ENCODE measurements at places on chromosomes 12 and 14.

DNA sequence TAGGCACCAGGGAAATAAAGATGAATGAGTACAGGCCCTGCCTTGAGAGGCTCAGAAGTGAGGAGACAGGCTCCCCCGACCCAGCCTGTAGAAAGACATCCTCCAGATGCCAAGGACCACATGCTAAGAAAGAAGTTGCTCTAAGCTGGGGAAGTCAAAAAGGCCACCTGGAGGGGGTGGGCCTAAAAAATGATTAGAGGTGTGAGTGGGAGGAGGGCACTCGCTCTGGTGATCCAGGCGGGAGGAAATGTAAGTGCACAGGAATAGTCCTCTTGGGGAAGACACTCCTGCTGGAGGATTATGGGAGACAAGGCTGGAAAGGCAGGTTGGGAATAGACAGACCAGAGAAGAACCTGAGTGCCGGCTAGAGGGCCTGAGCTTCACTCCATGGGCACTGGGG is 32.2 kb downstream of the SMUG1 start:
- no peak for DNase-seq

DNA sequence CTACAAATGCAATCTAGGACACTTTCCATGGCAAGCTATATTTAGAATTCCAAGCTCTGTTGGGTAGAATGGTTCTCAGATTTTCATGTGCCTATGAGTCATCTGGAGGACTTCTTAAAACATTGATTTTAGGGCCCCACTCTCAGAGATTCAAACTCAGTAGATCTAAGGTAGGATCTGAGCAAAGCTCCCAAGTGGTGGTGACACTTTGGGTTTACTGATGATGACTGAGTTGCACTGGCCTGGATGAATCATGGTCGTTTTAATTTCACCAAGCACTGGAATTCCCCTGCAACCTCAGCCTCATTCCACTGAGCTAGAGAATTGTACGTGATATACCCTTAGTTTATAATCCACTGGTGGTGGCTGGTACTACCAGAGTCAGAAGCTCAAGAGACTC is 86.5 kb downstream of the PPM1H start:
- DNase-seq: no peak

- no peak for DNase-seq
Measured at GRCh38 chr12:7751394-7751793, 4.2 kb upstream of the CLEC4C start.

GRCh38 chr12:33703221-33703620 is 263.6 kb upstream of the SYT10 start:
- no peak for DNase-seq

DNA sequence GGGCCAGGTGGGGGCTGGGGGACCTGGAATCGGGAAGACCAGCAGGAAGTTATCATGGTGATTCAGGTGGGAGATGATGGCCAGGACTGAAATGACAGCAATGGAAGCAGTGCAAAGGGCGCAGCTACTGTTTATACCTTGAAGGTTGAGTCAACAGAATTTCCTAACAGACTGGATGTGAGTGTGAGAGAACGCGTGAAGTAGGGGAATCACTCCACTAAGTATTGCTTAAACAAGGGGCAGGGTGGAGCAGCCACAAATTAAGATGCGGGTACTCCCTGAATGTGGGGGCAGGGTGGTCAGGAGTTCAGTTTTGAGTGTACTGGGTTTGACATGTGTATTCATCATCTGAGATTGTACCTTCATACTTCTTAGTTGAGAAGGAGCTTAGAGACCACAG is 45.1 kb downstream of the MYF5 start:
- DNase-seq: no peak

DNA sequence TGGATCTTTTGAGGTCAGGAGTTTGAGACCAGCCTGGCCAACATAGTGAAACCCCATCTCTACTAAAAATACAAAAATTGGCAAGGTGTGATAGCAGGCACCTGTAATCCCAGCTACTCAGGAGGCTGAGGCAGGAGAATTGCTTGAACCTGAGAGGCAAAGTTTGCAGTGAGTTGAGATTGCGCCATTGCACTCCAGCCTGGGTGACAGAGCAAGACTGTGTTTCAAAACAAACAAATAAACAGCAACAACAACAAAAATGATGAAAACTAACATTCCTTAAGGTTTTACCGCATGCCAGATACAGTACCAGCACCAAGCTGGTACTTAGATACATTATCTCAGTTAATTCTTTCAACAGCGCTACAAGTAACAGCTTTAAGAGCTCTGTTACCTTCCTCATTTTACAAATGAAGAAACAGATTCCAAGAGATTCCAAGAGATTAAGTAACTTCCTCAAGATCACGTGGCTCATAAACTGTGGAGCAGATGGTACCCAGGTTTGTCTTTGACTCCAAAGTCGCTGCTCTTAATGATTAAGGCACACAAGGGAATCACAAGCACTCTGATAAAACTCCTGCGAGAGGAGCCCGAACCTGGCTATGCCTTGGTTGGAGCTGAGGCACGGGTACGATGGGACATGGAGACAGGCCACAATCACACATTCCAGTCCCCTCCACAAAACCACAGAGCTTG is 17.7 kb upstream of the PLEK2 start:
- no peak for DNase-seq

DNA sequence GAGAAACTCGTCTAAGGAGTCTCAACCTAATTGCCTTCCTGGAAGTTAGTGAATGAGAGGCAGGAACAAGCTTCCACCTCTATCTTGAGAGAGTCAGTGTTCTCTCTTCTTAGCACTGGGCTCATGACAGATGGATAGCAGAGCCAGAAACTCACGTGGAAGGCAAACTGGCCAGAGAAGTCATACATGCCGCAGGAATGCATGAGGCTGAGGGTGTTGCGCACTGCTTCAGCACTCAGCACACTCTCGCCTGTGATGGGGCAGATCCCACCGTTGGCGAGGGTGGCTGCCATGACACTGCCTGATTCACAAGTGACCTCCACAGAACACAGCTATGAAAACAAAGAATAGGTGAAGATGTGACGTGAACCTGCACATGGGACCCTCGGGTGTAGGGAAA is 6.0 kb downstream of the SPRYD4 start:
- DNase-seq: no peak

DNA sequence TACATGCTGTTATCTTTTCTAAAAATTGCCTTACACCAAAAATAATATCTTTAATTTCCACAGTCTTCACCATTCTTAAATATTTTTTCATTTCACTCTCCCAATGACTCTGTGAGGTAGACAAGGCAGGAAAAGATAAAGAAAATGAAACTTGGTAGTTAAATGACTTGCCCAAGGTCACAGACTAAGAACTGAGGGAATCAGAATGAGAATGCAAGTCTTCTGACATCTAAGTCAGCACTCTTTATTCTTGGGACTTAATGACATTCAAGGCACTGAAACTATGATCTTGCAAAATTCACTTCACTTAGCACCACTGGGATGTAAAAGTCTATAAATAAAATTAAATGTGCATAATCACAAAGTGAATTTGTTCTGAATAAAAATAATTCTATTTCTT is 104.5 kb downstream of the SLC2A13 start:
- no peak for DNase-seq

GRCh38 chr14:100899884-100900771 is 3.4 kb downstream of the RTL1 start:
- no peak for DNase-seq

DNA sequence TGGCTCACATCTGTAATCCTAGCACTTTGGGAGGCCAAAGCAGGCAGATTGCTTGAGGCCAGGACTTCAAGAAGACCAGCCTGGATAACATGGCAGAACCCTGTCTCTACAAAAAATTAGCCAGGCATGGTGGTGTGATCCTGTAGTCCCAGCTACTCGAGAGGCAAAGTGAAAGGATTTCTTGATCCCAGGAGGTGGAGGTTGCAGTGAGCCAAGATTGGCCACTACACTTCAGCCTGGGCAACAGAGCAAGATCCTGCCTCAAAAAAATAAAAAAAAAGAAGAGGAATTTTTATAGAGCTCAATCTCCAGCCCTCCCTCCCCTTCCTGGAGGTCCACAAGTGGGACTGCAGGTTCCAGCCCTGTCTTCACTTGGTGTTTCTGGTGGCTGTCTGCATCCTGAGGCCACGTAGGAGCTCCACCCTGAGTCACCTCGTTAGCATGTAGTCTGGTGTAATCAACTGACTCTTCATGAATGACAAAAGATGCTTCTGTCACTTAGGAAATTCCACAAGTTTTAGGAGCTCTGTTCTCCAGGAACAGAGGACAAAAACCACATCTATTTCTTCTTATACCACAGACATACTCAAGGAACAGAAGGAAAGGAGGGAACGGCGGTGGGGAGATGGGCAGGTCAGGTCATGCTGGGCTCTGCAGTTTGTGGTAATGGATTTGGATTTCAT is 16.2 kb downstream of the CCDC62 start:
- DNase-seq: no peak

DNA sequence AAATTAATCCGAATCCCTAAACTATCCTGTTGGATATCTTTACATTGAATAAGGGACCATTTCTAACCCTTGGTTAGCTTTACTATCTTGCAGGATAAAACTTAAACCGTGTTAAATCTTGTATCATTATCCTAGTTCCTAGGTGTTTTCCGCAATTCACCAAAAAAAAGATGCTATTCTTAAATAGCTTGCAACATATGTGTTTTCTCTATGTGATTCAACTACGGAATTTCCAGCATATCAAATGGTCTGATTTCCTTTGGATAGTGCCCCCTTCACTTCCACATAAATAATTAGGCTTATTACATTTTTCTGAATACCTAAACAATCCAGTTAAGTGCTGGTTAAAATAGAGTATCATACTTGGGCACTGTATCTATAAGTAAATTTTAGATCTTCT is 130.3 kb downstream of the ITPR2 start:
- DNase-seq: no peak

DNA sequence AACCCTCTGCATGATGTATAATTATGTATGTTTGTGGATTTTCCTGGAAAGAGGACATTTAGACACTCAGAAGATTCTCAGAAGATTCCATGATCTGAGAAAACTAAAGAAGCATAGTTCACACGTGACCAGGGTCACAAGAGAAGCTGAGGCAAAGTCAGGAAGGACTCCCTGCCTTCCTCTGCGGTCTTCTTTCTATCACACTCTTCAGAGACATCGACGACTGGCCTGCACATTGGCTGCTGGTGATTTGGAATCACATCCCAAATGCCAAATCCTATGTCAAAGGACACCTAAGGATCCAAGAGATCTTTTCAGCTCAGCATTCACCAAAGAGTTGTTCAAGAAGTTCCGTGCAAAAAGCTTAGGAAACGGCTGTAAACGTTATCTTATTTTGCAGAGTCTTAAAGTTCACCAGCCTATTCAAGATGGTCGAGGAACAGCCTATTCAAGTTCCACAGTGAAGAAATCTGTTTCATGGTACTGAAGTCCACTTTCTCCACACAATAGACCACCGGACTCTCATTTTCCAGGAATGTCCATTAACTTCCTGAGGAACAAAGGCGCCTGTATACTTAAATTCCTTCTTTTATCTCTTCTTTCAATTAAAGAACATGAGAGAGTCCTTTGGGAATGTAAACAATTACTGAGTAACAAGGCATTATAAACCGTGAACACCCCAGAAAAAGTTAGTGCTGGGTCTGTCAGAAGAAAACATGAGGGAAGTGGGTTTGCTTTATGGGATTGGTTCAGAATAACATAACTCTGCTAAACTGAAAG is 42.1 kb downstream of the IGF1 start:
- no peak for DNase-seq

DNA sequence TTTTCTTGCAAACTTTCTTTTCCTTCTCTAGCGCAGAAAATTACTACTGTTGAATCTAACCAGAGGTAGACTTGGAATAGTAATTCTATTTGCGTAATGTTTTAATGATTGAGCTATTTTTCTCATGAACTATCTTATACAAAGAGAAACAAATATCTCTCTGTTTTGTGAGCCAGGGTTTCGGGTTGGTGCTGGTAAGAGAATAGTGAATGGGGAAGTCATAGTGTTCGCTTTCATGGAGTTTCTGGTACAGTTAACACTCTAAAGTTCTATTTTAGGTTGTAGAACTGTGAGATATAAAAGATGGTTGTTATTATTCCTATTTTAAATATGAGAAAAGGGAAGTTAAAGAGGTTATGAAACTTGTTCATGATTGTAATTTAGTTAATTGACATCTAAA is 6.6 kb downstream of the CLEC1B start:
- DNase-seq: no peak

DNA sequence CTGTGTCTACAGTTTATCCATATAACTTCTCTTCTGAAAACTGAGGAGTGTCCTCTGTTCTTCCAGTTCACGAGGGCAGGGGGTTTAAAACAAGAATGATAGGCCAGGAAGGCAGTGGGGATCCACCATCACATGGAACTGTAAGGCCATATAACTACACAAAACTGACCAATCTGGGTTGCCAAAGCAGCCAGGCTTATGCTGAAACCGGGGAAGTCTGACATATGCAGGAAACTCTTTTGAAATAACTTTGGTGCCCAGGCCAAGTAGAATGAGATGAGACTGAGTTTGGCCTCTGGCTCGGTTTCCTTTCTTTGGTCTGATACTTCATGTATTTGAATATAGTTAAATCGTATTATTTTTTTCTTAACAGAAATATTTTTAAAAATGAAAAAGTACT is 18.0 kb upstream of the ATF1 start:
- no peak for DNase-seq

- no peak for DNase-seq
Measured at GRCh38 chr12:21169878-21170472, 39.0 kb downstream of the SLCO1B1 start.

GRCh38 chr14:64217308-64217707 is 76.9 kb downstream of the ESR2 start:
- DNase-seq: no peak

DNA sequence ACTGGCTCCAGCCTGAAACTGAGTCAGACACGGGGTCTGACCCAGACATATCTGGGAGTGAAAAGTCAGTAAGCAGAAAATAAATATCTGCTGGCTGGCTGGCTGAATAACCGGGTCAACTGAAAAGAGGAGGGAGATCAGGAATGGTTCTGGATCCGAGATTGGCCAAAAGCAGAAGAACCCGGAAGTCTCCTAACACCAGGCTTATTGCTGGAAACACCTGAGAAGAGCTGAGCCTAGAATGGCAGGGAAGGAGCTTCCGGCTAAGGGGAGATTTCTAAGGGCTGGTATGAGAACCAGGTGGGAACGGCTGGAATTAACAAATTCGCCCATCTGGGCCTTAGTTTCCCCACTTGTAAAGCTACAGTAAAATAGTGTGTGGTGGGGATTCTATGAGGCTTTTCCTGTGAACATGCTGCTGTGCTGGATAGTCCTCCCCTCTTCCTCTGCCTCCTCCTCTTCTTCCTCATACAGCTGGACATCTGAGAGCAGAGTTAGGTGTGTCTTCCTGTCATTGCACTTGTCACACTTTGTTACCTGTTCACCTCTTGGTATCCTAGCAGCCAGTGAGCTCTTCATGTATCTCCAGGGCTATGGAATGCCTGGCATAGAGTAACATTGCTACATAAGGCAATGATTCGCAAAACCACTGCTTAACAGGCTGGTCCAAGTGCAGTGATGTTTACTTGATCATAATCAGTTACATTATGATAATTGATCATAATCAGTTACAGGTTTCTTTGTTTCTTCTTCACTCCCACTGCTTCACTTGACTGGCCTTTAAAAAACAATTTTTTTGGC is 2.0 kb upstream of the SHMT2 start:
- no peak for DNase-seq

DNA sequence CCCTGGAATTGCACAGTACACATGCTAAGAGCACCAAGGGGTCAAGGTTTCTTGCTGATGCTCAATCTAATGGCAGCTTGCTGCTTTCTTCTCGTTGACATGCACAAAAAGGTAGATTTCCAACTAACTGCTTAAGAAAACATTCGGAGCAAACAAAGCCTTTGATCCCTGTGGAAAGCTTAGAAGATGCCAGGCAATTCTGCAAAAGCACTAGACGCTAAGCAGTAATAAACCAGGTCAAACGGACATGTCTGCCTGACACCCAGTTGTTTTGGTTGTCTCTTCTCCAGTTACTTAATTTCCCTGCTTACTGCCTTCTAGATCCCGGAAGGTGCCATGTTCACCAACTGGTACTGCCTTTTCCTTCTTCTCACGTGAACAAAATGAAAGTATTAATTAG is 100.5 kb upstream of the TMCC3 start:
- no peak for DNase-seq
